Panc1 (cell line): ENCODE measurements at places on chromosomes 3 and 15.

DNA sequence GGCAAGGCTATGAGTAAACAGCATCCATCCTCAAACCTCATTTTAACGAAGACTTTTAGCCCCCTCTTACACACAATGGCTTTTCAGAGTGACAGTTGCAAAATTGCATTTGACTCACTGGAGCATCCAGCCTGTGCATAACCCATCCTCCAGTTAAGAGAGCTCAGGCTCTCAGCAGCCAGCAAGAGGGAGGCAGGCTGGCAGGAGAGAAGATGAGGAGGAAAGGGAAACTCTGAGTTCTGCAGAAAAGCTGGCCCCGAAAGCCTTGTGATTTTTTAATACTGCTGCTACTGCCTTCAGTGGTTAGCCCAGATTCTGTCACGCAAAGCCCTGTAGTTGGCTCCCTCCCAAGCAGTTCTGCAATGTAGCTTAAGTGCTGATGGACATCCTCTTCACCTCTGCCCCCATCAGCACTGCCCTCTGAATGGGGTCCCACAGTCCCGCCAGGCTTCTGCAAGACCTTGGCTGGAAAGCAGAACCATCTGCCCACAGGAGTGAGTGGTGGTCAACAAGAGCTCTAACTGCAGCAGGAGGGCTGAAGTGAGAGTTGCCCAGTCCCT lies 371.3 kb downstream of the EPHB1 start:
- no peak for DNase-seq

DNA sequence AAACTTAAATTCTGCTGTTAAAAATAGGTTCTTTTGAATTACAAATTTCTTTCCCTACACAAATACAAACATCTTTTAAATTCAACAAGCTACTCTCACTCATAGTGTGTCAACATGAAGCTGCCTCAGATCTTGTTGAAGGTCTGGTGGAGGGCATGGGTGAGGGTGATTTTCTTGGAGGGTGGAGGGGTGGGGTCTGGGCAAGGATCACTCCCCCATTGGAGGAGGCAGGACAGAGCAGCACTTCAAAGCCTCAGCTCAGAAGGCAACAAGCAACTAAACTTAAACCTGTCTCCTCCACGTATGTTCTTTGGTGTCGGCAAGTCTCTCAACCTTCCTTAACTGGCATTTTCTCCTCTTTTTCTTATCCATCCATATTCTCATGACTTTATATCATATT lies 730.9 kb downstream of the NR2F2 start:
- DNase-seq: no peak

DNA sequence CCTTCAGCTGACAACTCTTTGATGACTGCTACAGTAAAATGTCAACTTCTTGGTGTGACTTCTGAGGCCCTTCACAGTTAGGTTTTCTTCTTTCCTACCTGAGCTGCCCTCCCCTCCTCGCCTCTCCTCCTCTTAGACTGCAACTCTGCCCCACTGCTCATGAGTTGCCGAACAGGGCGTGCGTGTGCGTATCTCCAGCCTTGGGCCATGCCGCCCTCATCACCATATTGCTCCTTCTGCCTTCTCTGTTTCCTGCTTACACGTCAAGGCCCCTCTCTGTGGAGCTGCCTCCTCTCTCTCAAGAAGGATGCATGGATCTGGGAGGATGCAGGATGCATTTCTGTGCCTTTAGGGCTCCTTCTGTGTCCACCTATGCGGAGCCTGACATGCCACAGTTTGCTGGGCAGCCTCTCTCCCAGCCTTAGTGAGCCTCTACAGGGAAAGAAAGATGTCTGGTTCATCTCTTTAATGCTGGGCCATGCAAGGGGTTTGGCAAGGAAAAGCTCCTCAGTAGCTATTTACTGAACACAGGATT lies 205.9 kb downstream of the RPLP1 start:
- no peak for DNase-seq

DNA sequence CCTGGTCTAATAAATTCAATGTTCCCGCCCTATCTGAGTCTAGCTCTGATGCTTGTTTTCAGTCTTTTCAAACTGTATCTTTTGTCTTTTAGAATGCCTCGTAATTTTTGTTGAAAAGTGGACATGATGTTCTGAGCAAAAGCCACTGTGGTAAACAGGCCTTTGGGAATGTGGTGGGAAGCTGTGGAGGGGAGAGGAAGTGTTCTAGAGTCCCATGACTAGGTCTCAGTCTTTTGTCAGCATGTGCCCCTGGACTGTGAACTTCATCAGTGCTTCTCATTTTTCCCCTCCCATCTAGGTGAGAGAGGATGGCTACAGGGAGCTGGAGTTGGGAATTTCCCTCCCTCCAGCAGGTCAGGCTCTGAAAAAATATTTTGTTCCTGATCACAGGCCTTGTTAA lies 33.7 kb downstream of the SUSD5 start:
- no peak for DNase-seq

- DNase-seq: no peak
Observed at GRCh38 chr15:60572541-60573421, 93.8 kb upstream of the ICE2 start.

DNA sequence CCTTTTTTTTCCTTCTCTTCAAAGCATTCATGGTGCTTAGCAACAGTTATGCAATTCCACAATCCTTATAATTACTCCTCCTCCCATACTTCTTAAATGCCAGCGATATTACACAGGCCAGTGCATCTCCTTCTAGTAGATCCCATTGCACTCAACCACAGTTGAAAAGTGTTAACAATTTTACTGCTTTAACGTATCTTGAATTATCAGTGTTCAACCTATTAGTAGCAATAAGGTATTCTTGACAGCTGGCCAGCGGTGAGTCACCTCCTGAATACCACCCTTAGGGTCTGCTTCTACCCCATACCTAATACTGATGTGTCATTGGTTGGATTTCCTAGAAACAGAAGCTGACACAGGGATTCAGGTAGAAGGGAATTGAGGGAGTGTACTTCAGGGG lies 24.0 kb upstream of the TEX9 start:
- DNase-seq: no peak

DNA sequence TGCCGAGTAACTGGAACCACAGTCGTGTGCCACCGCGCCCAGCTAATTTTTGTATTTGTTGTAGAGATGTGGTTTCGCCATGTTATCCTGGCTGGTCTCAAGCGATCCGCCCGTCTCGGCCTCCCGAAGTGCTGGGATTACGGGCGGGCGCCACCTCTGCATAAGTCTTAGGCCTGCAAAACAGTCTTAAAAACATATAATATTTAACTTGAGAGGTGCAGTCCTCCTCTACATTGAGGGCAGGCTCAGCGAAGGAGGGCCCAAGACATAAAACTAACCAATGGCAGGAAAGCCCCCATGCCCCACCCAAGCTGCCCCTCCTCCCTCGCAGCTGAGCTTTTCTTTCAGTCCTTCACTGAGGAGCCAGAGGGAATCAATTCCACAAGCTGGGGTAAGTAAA lies at the start of gene SLC28A2:
Gene SLC28A2 (plus strand): TSS at position 347 of the 400 bp plus-strand sequence. CDS start 982 bp downstream, outside the sequence.
- DNase-seq: no peak

DNA sequence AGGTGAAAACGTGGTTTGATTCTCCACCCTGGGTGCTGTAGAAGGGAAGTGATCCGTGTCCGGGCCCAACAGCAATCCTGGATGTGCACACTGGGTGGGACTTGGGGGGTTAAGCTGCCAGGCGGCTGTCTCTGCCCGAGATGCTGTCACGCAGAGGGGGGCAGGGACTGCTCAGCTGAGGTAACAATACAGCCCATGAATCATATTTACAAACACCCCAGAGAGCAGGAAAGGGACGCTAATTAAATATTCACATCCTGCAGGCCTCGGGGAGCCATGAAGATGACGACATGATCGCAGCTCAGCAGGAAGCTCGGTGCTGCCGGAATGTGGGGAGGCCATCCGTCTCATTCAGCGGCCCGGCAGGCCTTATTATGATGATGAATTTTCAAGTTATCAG lies 17.9 kb upstream of the CRABP1 start:
- DNase-seq: no peak

DNA sequence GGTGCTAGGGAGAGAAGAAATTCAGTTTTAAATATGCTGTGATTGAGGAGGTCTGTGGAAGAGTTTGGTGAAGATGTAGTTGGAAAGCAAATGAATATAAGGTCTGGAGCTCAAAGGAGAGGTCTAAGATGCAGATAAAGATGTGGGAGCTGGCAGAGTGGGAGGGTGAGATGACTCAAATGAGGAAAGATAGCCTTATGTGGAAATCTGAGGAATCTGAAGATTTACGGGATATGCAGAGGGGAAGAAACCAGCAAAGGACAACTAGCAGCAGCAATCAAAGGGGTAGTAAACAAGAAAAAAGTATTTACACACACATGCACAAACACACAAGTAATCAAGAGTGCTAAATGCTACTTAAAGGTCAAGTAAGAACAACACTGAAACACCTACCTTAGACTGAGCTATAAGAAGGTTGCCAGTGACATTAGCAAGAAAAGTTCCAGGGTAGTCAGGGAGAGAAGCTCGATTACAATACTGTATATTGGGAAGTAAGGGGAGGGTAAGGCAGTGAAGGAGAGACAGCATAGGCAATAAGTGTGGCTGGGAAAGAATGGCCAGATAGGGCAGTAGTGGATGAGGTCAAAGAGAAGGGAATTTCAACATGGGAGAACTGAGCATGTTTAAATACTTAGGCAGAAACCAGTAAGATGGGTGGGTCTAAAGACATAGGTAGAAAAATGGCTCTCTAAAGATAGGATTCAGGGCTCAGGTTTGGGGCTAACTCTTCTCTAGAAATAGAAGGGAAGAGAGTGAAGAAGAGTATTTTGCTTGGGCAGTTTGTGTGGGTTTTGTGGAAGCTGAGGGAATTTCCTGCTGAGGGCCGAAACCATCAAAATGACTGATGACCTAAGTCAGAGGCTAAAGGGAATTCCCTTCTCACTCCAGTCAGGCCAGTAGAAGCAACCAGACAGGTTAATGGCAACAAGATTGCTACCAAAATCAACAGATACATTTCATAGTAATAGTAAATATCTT lies 8.9 kb downstream of the CMTM6 start:
- no peak for DNase-seq

DNA sequence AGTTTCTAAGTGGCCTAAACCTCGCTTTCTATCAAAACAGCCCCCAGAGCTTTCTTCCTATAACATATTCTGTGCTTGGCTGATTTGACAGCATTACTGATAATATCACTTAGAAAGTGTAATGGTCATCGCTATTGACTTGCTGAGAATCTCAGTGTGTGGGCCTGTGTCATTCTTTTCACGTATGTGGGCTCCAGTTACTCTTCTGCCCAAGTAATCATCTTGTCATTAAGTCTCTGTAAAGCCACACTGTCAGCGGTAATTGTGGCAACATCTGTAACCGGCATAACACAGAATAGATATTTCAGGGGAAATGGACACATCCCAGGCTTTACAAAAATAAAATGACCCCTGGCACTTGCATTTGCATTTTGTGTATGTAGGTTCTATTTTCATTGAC lies 313.6 kb upstream of the LMCD1 start:
- no peak for DNase-seq

GRCh38 chr3:141597931-141598330 lies 111.1 kb downstream of the RASA2 start:
- no peak for DNase-seq

DNA sequence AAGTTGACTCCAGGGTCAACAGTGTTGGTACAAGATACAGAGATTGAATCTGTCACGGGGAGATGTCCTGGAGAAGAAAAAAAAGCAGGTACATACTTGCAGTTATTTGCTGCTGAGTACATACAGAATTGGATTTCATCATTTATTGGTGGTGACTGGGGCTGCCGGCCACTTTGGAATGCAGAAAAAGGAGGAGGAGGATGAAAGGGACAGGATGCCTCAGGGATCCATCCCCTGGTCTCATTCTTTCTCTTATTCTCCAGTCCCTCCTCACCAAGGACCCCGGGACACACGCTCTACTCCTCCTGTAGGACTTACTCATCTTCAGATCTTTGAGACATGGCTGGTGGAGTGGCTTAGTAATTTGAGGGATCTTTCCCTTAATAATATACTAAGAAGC lies 30.0 kb upstream of the MEIS2 start:
- no peak for DNase-seq

DNA sequence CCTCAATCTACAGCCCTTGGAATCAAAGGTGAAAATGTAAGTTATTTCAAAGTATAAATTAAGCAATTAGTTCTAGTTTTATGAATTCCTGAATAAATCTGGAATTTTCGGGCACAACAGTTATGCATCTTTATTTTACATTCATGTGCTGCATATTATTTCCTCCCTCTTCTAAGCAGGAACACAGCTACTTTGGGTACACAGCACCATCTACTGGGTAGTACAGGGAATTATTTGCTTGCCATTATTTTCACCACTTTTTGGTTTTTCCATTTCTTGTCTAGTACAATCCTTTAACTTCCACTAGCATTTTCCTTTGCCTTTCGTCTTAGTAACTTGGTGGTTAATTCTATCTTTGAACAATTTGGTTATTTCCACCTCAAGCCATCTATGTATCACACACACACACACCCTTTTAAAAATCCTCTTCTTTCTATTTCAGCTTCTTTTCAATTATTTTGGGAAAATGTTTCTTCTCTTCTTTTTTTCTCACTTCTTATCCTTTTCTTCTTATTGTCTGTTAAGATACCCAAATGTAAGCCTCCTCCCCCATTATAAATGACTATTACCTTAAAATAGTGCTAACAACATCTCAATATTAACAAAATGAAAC lies 451.0 kb downstream of the MFSD1 start:
- DNase-seq: peak; percentile 35

- peak; percentile 47 for DNase-seq
Observed at GRCh38 chr3:124688581-124689454, 41.4 kb upstream of the UMPS start.

- no peak for DNase-seq
Observed at GRCh38 chr3:51938780-51939425, 2.8 kb downstream of the RRP9 start.

DNA sequence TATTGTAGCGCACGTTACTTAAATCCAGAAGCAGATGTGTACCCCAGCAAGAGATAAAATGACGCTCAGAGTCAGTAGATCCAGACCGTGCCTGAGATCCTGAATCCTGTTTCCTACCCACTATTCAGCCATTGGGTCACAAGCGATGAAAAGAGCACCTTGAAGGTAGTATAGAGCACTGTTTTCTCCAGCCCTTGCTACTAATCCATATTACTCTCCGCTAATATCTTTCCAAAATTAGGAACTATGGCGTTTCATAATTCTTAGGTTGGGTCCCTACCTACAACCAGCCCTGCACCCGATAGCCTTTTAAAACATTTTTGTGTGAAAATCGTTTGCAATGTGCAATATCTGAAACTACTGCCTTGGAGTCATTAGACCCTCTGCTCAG lies 596 bp downstream of the BTD start:
- no peak for DNase-seq

- DNase-seq: no peak
Observed at GRCh38 chr3:16447135-16447534, 66.4 kb downstream of the RFTN1 start.

DNA sequence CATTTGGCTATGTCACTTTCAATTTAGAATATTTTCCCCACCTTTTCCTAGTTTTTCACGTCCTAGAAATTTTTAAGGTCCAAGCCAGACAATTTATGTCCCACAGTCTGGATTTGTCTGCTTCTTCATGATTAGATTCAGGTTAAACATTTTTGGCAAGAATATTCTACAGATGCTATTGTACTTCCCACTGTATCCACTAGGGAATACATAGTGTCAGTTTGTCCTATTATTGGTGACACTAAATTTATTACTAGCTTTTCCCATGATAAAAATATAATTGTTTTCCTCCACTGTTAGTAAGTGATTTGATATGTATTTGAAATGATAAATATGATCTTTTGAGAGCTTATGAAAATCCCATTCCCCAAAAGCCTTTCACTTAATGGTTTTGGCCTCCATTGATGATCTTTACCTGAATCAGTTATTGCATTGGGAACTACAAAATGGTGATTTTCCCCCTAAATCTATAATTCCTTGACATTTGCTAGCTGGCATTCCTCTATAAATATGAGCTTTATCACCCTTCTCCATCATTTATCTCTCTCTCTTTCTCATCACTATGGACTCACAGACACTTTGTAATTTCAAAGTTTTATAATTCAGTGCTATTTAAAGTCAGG lies 8.3 kb downstream of the ARL14 start:
- no peak for DNase-seq
